ENCODE measurements at places on chromosomes 3 and 15.

DNA sequence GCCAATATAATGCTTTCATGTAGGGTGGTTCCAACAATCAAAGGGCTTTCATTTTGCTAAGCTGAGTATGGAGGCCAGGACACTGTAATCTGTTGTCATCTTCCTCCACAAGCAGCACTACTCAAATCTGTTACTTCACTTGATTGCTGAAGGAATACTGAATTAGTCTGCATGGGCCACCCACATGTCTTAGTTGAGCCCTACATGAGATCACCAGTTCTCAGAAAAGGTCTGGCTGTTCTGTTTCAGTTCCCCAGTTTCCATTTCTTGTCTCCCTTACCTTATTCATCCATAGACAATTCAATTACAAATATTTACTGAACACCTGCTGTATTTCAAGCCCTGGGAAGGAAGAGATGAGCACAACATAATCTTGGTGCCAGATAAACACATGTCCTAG is 119.2 kb downstream of the FHIT start:
- no peak for DNase-seq

DNA sequence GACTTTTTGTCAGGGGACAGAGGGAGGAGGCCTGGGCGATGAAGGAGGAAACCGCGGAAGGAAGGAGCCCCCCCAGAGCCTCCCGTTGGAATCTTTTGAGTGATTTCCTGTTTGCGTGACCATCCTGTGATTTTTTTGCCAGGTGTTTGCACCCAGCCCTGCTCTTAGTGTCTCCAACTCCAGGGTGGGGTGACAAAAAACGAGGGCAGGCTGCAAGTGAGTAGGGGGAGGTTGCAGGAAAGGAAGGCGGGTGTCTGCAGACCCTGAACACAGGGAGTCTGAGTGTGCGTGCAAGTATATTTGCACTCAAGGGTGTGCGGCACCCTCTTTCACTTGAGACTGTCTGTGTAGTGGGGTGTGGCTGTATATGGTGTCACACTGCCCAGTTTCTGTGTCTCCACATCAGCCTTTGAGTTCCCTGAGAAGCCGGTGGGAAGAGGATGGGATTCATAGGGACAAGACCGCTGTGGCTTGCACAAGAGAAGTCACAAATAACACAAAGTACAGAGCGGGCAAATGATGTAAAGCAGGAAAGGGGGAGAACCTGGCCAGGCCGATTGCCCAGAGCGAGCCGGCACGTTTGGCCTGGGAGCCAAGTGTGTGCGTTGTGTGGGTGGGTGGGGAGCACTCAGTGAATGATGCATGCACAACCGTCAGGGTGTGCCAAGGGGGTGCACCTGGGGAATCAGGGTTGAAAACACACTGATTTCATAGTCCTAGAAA is 6.6 kb downstream of the ISLR2 start:
- no peak for DNase-seq

DNA sequence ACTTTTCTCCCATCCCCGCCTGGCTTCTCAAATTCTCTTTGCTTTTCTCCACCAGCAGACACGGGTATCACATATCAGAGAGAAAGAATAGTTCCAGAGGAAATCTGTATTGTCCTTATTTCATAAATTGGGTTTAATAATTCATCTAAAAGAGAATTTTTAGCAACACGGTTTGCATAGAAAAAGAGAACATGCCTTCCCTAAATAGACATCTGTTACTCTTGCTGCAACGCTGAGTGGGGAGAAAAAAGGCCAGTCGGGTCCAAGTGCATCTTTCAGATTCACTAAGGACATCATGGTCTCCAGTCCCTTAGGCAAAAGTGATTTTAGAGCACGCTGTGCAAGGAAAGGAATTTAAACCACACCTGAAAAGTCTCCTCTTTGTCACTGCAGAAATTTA is 201.3 kb downstream of the ABHD5 start:
- no peak for DNase-seq

- no peak for DNase-seq
Measured at GRCh38 chr3:39933986-39934693, 124.7 kb downstream of the MYRIP start.

- no peak for DNase-seq
Measured at GRCh38 chr15:39494462-39494861, 86.4 kb upstream of the THBS1 start.

GRCh38 chr3:30355622-30356021 is 250.8 kb upstream of the TGFBR2 start:
- DNase-seq = no peak

GRCh38 chr3:69906351-69906966 is 93.1 kb upstream of the SAMMSON start:
- no peak for DNase-seq

GRCh38 chr15:87477737-87478686 is 778.5 kb downstream of the NTRK3 start:
- no peak for DNase-seq

DNA sequence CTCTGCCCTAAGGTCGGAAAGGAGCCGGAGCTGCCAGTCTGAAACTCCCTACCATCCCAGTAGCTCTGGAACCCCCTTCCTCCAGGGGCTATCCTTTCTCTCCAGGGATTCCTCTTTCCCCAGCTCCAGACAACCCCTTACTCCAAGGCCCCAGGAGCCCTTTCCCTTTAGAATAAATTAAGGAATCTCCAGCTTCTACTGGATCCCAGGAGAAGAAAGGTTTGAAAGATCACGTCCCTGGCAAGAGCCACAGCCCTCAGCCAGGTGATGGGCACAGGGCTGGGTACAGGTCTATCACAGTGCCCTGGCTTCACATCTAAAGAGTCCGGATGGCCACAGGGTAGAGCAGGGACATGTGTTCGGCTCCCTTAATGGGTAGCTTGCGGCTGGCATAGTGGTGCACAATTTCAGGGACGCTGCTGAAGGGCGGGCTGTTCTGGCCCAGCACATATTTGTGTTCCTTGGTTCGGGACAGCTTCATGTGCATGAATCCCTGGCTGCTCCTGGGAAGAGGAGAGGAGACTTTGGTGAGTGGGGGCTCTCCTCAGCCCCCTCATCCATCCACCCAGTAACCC is 20.0 kb downstream of the SHF start:
- DNase-seq = no peak

DNA sequence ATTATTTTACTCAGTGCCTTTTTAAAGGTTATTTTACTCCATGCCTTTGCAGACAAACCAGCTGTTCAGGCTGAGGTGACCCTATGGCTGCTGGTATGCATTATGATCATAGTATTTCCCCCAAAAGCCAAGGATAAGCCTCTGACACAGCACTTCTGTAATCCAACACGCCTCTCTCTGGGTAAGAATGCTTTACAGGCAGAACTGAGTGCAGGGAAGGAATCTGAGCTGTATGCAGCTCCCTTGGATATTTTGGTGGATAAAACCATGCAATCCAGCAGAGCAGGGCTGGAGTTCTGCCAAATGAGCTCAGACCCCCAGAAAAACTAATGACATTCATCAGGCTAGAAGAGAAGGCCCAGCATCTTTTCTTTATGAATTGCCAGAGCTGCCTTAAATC is 11.7 kb upstream of the MAP1A start:
- no peak for DNase-seq

GRCh38 chr3:71513515-71513914 is 70.0 kb downstream of the FOXP1 start:
- no peak for DNase-seq

DNA sequence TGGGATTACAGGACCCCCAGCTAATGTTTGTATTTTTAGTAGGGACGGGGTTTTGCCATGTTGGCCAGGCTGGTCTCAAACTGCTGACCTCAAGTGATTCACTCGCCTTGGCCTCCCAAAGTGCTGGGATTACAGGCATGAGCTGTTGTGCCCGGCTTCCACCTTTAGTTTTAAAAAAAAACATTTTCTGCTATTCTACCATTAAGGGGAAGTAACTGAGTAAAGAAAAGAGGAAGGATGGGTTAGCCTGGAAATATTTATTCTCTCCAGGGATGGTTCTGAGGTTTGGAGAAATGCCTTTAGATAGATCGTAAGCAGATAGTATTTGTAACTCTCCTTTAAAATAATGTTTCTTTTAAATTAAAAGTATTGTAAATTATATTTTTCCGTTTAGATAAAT is 3.1 kb downstream of the AP4E1 start:
- no peak for DNase-seq

GRCh38 chr3:47430606-47431005 is 45.1 kb downstream of the SCAP start:
- DNase-seq = no peak

DNA sequence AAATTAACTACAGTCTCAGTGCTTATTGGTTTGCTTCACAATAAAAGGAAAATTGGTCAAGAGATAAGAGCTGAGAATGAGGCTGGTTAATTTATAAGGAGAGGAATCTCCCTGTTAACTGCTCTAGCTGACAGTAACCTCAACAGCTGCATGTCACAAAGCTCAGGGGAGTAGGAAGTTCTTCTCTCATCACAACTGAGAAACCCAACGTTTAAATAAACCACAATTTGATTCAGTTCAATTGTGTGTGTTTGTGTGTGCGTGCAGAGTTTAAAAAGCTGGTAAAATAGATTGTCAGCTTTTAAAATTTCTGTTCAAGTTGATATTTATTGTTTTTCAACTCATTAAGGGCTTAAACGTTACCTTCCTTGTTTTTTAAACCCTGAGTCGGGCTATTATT is 3.5 kb upstream of the TGFBR2 start:
- no peak for DNase-seq

DNA sequence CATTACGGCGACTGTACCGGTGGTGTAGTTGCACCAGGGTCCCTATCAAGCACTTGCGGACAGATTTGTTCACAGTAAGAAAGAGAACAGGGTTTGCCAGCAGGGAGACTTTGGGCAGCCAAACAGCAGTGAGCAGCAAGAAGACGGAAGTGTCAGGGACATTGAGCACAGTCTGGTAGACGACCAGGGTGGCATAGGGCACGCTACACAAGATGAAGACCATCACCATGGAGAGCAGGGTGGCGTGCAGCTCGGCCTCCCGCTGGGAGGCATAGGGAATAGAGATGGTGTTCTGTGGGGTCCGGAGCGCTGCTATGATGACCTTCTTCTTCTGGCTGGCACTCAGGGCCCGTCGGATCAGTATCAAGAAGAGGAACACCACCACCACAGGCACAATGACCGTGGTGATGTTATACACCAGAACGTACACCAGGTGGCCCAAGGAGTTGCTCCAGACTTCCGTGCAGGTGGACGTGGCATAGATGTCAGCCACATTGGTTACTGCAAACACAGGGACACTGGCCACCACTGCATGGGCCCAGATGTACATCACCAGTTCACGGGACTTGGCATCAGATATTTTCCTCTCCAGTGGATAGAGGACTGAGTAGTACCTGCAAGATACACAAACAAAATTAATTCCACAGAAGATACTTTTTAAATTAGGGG is 19.1 kb upstream of the FSIP1 start:
- no peak for DNase-seq

DNA sequence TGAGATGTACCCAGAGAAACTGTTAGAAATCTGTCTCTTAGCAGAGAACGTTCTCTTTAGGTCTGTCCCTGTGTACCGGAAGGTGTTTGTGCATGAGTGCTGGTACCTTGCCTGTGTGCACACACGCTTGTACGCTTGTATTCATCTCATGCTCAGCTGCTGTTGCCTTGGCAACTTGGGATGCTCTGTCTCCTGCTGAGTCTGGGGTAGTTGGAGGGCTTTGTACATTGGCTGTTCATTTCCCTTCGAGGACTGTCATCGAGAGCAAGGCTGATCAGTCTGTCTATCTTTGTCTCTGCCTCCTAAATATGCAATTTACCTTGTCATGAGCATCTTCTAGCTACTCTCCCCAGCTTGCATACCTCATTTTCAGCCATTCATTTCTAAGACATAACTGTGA is 147.2 kb downstream of the SLCO3A1 start:
- no peak for DNase-seq

GRCh38 chr3:14505001-14505802 is 34.9 kb downstream of the GRIP2 start:
- no peak for DNase-seq

- no peak for DNase-seq
Measured at GRCh38 chr15:29889542-29890329, 67.5 kb upstream of the TJP1 start.

GRCh38 chr3:186251948-186252619 is 110.0 kb downstream of the DGKG start:
- DNase-seq = no peak

GRCh38 chr15:37788767-37789396 is 145.6 kb upstream of the TMCO5A start:
- DNase-seq = no peak

DNA sequence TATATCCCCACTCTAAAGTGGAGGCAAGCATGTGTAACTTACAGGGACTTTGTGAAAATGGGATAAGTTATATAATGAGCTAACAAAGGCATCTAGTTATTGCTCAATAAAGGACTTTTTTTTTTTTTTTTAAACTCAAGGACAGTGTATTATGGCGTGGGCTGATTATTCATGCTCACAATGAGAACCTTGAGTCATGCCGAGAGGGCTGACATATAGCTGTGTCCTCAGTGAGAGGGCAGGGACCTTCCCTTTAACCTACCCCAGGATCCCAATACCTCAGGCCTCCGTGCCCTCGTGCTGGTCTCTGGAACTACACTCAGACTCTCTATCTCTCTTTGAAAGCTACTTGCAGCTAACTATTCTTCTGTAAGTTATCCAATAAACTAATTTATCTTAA is 319.9 kb upstream of the ICE2 start:
- no peak for DNase-seq

DNA sequence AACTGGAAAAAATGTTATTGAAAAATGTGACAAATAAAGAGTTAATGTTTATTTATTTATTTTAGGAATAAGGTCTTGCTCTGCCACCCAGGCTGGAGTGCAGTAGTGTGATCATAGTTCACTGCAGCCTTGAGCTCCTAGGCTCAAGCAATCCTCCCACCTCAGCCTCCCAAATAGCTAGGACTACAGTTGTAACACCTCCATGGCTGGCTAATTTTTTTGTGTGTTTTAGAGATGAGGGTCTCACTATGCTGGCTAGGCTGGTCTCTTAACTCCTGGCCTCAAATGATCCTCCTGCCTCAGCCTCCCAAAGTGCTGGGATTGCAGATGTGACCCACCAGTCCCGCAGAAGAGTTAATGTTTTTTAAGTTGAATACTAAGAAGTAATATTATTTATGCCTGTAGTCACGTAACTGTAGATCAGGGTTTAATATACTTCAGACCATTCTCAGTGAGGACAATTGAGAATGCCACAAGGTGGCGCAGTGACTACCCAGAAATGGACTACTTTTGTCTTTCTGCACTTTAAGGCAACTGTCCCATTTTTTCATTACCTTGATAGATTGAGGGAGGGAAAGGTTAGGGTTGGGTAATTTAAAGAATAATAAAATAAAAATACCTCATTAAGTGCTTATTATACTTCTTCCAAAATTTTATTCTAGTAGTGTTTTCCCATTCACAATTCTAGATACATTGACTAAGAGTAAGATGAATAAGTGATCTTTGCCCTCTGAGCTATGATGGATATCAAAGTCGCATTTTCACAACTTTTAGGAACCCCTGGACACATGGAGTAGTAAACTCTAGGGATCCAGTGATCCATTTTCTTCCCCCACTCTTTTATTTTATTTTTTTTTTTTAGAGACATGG is 6.0 kb downstream of the MUC13 start:
- no peak for DNase-seq

GRCh38 chr3:49794926-49795905 is 4.5 kb downstream of the CDHR4 start:
- no peak for DNase-seq

GRCh38 chr3:102170545-102170944 is 264.3 kb upstream of the ZPLD1 start:
- DNase-seq = no peak

Data from NCI-H524 treated with DMSO at 0.1 percent for 48 hours (cell line).